ENCODE measurements at places on chromosomes 6 and 20.

GRCh38 chr6:77341058-77341986 is 122.0 kb downstream of the HTR1B start:
- DNase-seq = no peak

GRCh38 chr20:36808317-36809257 is 35.0 kb upstream of the DSN1 start:
- DNase-seq = peak; percentile 81

DNA sequence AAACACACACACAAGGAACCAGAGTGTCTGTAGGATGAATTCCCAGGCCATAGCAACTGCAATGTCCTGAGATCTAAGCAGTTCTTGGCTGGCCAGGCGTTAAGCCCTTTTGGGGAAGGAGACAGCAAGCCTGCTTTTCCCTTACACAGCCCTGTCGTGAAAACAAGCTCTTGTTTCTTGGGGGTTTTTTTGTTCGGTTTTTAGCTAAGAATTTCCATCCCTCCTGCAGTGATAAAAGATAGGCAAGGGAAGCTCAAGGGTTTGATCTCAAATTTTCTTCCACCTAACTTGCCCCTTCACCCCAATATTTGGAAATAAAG is 1.5 kb downstream of the TNFRSF21 start:
- no peak for DNase-seq

- DNase-seq = no peak
Observed at GRCh38 chr6:165060720-165061119, 248.7 kb downstream of the C6orf118 start.

GRCh38 chr6:107047807-107048206 is 19.8 kb downstream of the MTRES1 start:
- DNase-seq = no peak

DNA sequence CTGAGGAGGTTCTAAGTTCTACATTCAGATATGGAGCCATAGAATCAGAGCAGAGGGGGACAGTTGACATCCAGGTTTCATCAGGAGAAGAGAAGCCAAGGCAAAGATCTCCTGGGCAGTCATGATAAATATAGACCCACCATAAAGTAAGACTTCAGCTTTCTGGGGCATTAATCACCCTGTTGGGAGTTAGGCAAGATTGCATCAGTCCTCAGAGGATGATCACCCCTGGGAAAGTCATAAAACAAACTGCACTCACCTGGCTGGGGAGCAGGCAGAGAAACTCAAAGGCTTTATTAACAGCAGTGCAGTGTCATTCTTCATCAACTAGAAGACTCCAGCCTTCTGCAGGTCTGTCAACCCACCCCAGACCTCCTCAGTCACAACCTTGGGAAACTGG is 301.3 kb upstream of the JARID2 start:
- peak; percentile 24 for DNase-seq

DNA sequence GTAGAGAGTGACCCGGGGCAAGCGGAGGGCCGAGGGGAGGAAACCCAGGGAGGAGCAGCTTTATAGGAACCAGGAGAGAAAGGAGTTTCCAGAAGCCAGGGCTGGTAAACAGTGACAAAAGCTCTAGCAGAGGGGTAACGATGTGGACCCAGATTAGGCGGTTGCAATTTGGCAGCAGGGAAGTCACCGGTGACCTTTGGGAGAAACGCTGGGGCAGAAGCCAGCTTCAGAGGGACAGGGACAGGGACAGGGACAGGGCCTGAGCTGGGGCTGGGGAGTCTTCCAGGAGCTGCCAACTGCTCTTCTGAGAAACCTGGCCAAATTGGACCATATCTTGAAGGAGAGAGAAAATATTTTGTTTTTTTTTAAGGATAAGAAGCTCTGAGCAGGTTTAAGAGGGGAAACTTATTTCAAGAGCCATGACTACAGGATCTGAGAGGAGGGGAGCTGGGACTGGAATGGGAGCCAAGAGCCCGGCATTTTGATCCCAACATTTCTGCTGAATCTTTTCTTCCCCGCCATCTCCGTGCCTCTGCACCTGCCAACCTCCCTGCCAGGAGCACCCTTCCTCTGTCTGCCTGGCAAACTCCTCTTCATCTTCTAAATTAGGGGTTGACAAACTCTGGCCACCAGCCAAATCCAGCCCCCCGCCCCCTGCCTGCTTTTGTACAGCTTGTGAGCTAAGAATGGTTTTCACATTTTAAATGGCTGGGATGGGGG is 22.6 kb upstream of the PREX1 start:
- no peak for DNase-seq

DNA sequence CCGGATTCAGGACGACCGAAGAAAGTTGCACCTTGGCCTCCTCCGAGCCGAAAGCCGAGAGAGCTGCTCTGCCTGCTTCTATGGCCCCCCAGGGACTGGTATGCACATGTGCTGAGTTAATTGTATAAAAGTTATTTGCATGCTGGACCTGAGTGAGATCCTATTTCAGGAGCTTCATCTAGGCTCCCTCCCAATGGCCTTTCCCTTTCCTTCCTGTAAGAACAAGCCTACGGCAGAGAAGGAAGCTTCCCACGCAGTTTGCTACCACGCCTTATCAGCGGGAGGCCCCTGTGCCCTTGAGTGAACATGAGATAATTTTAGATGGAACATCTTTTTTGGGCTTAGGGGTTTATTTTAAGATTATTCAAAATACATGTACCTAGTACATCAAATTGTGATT is 65.9 kb downstream of the RIN2 start:
- DNase-seq = no peak

GRCh38 chr6:145241721-145242120 is 493.6 kb downstream of the EPM2A start:
- DNase-seq = peak; percentile 20

DNA sequence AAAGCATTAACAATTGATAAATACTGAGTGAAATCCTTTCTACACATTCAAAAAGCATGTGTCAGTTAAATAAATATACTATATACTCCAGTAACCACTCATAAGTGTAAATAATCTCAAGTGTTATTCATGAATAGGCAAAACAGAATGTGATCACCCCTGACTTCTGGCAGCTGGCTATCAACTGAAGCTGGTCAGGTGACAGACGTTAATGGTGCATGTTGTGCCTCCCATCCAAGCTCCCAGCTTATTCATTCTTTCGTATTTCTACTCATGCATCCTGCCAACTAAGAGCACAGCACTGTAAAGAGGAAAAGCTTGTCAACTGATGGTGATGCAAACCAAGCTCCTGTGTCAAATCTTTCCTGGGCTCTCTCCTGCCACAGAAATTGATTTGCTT is 7.7 kb downstream of the PSMB1 start:
- peak; percentile 7 for DNase-seq

DNA sequence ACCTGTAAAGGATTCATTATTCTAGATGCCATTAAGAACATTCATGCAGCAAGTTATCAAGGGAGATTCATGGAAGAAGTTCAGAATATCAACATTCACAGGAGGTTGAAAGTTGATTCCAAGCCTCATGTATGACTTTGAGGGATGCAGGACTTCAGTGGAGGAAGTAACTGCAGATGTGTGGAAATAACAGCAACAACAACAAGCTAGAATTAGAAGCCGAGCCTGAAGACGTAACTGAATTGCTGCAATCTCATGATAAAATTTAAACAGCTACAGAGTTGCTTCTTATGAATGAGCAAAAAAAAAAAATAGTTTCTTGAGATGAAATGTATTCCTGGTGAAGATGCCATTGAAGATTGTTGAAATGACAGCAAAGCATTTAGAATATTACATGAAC is 73.3 kb upstream of the NXT1 start:
- DNase-seq = no peak

DNA sequence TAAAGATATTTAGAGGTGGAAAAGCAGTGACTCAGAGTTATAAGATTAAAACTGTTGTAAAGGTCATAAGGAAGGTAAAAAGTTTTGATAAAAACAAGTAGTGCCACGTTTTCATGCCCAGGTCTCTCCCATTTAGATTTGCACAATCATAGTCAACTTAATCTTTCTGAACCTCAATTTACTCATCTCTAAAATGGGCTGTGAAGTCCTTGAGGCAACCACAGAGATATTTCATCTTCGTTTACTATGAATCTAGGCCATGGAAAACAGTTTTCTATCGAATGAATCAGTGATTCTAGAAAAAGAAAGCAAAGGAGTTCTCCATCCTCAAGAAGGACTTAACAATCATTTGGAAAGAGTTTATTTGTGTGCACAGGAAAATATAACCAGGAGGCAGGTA is 190.2 kb downstream of the EDN1 start:
- DNase-seq = no peak

GRCh38 chr20:49496553-49497397 is 14.3 kb upstream of the KCNB1 start:
- peak; percentile 7 for DNase-seq

GRCh38 chr6:35148167-35148741 is 7.1 kb upstream of the TCP11 start:
- DNase-seq = peak; percentile 78

DNA sequence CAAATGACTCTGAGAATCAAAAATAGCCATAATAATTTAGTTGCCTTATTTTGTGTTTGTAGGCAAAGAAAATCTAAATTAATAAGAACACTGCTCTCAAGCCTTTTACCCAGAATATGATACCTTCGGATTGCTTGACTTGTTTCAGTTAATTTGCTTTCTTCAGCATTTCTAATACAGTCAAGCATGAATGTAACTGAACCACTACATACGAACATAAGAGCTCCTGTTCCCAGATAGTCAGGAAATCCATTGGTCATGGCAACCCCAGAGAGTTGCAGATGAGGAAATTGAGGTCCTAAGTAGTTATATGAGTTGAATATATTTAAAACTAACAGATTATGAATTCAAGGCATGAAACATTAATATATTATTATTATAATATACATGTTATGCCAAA is 2.9 kb downstream of the FRK start:
- DNase-seq = no peak

GRCh38 chr6:135176464-135176863 is 4.6 kb upstream of the MYB start:
- DNase-seq = no peak

DNA sequence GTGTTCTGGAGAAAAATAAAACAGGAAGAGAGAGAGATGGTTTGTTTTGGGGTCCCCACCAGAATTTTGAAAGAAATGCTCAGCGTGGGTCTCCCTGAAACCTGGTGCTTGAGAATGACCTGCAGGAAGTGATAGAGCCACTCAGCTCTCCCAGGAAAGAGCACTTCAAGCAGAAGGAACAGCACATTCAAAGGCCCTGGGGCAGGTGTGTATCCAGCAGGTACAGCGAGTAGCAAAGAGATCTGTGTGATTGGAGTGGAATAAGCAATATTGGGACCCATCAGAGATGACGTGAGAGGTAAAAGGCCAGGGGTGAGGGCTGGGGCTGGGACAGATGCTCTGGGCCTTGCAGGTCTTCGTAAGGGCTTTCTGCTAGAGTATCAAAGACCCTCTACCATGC is 89.5 kb upstream of the CCDC167 start:
- no peak for DNase-seq

- DNase-seq = peak; percentile 36
Observed at GRCh38 chr6:56953597-56954402, 1.1 kb upstream of the BEND6 start.

DNA sequence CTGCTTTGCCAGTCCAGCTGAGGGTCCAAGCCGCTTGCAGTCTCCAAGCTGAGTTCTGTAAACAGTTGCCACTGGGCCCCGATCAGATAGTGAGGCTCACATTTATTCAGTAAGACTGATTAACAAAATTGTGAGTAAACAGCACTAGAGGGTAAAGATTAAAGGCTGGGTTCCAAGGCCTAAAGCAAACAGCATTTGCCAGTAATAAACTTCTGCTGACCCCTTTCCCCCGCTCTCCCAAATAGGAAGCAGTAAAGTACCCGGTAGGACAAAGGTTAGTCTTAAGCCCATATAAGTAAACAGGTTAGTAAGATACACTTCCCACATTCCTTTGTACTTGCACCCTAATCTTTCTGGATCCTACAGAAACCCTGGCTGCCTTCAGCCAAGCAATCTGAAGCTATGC is 181.8 kb downstream of the MEI4 start:
- DNase-seq = no peak

DNA sequence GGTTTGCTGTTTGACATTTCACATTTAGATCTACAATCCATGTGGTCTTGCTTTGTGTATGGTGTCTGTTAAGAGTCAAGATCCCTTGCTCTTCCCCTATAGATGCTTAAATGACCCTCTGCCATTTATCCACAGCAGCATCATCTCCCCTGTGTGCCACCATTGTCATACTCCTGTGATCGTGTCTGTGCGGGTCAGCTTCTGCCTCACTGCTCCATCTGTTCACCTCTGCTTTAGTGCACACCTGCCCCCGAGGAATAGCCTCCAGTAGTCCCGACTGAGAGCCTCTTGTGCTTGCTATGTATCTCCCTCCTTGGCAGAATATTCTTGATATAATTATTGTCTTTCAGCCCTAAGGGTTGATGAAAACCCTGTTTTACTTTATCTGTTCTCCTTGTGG is 551.2 kb downstream of the CDH26 start:
- DNase-seq = no peak

- DNase-seq = no peak
Observed at GRCh38 chr20:61045876-61046585, 206.0 kb upstream of the CDH4 start.

DNA sequence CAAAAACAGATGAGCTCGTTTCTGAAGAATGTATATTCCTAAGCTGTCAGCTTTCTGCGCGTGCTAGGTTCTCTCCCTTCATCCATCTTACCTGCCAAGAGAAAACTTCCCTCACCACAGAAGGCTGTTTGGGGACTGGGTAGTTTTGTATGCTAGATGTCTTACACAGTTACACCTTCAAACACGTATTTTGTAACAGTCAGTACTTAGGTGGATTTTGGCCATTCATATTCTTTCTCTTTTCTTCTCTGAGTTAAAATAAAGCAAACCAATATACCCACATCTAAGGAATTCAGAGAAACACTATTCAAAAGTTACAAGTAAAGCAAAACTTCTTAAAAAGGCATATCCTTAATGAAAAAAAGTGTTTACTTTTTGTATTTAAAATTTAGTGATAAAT is 35.6 kb upstream of the PRDM1 start:
- no peak for DNase-seq

DNA sequence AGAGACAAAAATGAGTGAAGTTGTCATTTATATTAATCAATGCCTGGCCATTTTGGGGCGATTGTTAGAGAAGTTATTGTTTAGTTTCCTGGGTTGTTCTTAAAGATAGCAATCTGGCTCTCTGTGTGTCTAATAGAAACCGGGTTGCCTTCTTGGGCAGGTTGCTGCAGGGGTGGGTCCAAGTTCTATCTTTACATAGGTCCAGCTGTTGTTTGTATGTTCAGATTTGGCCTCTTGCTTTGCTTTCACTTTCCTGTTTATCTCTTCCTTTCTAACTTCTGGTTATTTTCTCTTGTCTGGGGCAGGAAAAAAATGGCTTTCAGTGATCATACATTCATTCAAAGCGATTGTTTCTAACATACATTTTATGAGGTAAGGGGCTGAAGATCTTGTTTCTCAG is 128.4 kb upstream of the NOX3 start:
- no peak for DNase-seq

Measured in EH (cell line).